ENCODE measurements at places on chromosomes 5 and 9.
A peak's percentile ranks its signal among the peaks of the same experiment; 100 is the strongest.

GRCh38 chr5:157025093-157025698 is 33.7 kb downstream of the HAVCR1 start:
- DNase-seq = peak; percentile 2

- no peak for DNase-seq
Observed at GRCh38 chr9:100190339-100190738, 91.3 kb downstream of the INVS start.

DNA sequence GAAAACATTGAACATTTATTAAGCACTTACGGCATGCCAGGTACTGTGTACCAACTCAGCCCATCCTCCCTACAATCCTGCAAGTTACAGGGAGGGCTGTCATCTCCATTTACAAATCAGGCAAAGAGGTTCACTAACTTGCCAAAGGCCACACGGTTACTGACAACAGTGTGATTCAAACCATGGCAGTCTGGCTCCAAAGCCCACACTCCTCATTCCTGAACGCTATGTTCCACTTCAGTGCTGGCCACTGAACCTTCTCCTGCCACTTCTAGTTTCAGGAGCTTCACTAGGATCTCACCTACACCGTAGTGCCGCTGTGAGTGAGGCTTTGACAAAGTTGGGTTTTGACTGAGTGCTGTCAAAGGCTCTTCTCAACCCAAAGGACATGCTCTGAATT is 7.2 kb upstream of the LIFR start:
- no peak for DNase-seq

DNA sequence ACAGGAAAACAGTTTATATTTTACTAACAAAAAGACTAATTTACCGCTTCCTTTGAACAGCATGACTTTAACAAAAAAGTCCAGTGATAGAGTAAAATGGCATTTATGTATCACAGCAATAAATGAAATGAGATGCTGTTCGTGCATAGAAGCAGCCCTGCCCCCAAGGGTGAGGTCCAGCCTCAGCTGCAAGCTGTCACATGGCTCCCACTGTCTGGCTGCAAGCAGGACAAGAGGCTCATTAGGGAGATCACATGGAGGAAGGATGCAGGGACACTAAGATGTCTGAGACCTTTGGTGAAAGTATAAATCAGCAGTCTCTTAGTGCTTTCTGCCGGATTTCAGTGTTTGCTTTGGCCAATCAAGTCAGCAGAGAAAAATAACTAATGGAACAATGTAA is 23.0 kb downstream of the GDNF start:
- no peak for DNase-seq

DNA sequence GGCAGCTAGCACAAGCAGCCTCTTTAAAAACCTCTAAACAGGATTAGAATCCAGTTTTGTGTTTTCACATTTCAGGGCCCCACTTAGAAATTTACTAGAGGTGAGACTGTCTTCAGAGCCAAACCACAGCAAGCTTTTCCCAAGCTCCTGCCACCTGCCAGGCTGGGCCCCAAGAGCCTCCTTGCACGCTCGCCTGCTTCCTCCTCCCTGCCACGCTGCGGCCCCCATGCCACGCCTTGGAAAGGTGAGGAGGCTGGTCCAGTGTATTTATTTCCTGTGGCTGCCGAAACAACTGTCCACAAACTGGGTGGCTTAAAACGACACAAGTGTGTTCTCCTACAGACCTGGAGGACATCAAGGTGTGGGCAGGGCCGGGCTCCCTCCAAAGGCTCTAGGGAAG is 43.4 kb downstream of the NKX2-5 start:
- no peak for DNase-seq

DNA sequence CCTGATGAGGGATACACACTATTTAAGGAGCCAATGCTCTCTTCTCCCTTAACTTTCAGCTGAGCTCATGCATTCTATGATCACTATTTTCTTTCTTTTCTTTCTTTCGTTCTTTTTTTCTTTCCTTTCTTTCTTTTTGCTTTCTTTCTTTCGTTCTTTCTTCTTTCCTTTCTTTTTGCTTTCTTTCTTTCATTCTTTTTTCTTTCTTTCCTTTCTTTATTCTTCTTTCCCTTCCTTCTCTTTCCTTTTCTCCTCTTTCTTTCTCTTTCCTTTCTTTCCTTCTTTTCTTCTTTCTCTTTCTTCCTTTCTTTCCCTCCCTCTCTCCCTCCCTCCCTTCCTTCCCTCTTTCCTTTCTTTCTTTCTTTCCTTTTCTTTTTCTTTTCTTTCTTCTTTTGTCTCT is 761.2 kb downstream of the SEMA5A start:
- DNase-seq = no peak

GRCh38 chr5:129174480-129174879 is 79.9 kb downstream of the ISOC1 start:
- DNase-seq = no peak

GRCh38 chr9:33044162-33044673 is 19.1 kb downstream of the DNAJA1 start:
- peak; percentile 30 for DNase-seq

GRCh38 chr9:137666955-137667670 is 48.3 kb downstream of the EHMT1 start:
- DNase-seq = no peak

- DNase-seq = no peak
Observed at GRCh38 chr5:148809781-148810524, 16.5 kb upstream of the ADRB2 start.

DNA sequence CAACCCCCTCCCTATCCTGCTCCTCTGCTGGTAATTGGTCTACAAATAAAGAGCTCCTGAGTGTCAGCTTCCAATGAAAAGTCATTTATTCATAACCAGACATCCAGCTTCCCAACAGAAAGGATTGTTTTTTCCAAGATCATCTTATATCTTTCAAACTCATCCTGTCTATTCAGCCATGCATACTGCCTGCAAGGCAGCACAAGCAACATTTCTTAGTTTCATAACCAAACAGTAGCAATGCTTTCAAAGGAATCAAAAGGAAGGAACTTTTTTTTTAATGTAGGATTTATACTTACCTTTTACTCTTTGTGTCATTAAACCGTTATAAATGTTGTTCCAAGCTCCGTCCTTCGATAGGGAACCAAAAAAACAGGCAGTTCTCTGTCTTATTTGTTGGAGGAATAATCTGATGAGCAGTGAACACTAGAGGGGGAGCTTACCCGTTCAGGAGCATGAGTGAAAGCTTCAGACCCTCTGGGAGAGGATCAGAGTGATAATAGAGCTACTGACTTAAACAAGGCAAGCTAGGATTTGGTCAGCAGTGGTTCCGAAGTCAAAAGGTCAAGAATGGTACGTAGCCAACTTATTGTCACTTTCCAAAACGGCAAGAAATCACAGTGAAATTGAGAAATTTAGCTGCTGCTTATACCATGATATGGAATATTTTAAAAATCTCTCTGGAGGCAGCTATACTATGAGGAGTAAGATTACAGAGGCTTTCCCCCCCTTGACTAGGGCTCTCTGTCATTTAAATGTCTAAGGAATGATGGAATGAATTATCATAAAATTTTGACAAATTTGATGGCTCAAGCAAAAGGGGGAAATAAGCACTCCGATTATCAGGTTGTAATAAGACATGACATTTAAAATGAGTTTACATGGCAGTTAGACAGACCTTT is 892.9 kb downstream of the NR2F1-AS1 start:
- DNase-seq = no peak

DNA sequence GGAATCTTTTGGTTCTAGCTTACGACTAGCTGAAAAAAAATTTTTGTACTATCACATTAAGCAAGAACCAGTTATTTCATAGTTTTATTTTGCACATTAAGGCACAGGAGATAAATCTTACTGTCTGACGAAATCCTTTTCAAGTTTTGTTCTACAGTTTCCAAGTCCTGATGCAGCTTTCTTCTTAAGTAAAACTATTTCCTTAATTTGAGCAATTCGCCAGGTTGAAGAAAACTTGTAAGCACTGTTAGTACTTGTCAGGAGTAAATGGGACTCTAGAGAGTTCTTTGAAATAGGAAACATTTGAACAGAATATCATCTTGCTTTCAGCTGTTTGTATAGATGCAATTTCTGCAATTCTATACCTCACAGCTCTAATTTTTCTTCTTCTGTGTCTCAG is 318.8 kb upstream of the ELAVL2 start:
- DNase-seq = no peak

- DNase-seq = no peak
Observed at GRCh38 chr5:105688227-105688792, 1982.4 kb downstream of the EFNA5 start.

DNA sequence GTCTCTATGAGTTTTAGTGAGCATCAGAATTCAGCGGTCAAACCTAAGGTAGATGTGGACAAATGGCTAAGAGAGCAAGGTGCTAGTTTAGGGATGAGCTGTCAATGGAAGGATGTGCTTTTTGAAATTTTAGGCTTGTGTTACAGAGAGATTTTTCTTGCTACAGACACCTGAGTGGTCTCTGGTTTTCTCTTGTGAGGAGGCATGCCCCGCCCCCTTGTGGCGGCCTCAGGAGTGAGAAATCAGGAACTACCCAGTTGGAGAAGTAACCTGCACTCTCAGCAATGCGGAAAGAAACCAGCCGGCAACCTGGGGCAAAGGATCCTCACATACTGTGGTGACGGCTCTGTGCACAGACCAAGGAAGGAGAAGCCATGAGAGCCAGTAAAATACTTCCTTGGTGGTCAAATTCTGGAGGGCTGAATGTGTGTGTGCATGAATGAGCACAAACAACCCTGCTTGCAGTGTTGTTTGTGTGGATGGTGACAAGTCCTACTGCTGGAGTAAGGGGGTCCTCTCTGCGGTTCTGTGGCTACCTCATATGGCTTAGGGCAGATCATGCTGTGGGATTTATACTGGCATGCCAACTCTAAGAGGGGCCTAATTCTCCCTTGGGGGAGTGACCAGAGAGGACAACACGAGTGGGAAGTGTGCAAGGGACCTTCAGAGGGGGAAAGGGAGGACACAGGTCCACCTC is 16.7 kb upstream of the HSD17B4 start:
- DNase-seq = peak; percentile 74

DNA sequence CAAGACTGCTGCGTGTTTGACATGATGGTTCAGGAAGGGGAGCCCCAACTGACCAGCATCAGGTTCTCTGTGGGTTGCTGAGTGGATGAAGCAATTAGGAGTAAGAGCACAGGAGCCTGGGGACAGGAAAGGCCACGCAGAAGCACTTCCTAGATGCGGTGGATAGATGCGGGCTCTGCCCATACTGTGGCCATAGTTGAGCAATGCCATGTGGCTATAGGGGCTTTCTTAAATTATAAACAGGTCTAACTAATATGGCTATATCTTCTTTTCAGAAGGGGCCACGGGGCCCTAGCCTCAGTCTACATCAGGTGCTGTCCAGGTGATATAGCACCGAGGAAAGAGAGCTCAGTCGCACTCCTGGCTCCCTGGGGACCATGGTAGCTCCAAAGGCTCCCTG is 198.6 kb downstream of the GADD45G start:
- DNase-seq = no peak

- peak; percentile 46 for DNase-seq
Observed at GRCh38 chr5:58886315-58887207, 303.7 kb downstream of the RAB3C start.

DNA sequence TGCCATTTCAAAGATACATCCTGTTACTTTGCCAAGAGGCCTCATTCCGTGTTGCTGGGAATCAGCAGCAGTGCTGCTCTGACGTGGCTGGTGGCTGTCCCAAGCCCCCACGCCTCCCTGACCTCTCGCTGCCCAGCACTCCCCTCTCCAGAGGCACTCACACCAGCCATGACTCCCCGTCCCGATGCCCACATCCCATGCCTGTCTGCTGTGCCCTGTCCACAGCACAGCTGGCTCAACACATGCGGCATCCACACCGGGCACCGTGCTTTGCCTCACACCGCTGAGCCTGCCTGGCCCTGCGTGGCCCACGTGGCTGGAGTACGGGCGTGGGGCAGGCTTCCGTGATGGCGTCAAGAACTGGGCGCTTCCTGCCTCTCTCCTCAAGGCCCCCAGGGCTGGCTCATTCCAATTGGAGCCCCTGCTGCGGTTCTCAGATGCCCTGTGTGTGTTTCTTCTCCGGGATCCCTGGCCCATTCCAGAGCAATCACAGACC is 7.8 kb upstream of the LCN1 start:
- DNase-seq = no peak

GRCh38 chr5:172065431-172066065 is 59.1 kb upstream of the FBXW11 start:
- no peak for DNase-seq

GRCh38 chr9:16484180-16484579 is 386.3 kb downstream of the BNC2 start:
- no peak for DNase-seq

DNA sequence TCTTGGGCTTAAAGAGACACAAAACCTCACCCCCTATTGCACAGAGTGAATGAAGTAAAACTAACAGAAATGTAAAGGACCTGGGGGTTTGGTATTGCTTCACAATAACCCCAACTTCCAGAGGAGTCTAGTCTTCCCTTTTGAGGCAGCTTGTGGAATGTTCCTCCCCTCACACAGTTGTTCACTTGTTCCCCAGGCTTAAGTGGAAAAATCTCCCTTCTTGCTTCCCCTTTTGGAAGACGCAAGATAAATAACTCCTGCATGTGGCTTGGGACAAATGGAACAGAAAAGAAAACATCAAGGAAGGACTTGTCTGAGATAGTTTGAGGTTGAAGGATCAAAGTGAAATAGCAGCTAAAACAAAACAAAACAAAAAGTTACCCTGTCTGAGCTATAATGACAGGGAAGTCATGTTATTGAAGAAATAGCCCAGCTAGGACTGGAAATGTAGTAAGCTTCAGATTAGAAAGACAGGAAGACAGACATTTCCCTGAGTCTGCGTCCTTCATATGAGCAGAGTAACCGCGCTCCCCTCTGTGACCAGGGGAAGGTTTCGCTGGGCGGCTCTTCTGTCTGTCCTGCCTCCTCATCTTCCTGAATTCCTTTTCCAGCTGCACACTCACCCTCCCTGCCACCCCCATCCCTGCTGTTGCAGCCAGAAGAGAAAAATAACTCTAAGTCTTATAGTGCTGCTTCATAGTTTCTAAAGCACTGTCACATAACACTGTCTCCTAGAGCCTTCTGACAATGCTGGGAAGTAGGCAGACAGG is 8.8 kb downstream of the SPARC start:
- DNase-seq = no peak

GRCh38 chr5:14341571-14342230 is 198.6 kb downstream of the TRIO start:
- DNase-seq = no peak

DNA sequence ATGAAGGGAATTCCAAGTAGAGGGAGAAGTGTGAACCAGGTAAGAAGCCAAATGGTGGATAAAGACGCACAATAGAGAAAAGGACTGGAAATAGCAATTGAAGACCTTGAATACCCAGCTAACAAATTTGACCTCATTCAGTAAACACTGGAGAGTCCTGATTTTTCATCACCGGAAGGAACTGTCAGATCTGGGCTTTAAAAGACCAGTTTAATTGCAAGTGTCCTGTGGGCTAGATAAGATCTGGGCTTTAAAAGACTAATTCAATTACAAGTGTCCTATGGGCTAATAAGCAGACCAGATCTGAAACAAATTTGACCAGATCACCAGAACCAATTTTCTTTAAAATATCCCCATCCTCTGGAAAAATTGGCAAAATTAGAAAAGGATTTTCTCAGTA is 380.0 kb downstream of the ACTL7B start:
- DNase-seq = no peak

- DNase-seq = no peak
Observed at GRCh38 chr9:88680505-88681160, 145.7 kb downstream of the NXNL2 start.

All from activated CD4-positive, alpha-beta T cell treated with anti-CD3 and anti-CD28 coated beads, Interleukin-2, amount 50 U/mL, for 4 hours (primary cell).